ENCODE measurements at places on chromosomes 16 and 17.
A peak's percentile ranks its signal among the peaks of the same experiment; 100 is the strongest.

DNA sequence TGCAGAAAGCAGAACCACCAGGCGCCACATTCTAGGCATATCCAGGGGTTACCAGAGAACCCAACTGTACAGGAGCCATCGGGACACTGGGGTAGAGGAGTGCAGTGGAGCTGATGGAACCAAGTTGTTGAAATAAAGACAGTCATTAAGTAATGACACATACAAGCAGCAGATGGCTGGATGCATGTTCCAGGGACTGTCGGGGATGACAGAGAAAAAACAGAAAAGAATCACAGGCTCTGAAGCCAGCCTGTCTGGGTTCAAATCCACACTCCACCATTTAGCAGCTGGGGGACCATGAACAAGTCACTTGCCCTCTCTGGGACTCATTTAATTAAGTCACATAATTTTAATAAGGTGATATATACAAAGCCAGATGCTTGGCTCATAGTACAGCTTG lies 117.1 kb downstream of the ZNF423 start:
- no peak for DNase-seq

GRCh38 chr16:70601576-70602575 lies 44.5 kb upstream of the IL34 start:
- DNase-seq, result no peak

DNA sequence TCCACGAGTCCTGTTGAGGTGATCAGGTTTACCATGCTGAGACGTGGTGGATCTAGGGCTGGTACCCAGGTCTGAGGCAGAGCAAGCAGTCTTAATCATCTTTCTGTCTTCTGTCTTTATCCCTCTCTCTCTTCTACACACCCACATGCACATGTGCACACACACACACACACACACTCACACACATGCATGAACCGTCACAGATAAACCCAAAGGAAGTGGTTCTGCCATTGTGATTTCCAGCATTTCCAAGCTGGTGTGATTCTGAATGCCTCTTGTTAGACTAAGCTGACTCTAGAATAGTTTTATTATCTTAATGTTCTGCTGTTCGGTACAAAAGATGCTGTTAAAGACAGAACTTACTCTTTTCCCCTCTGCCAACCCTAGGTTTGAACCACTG lies 411.8 kb upstream of the SALL1 start:
- no peak for DNase-seq

DNA sequence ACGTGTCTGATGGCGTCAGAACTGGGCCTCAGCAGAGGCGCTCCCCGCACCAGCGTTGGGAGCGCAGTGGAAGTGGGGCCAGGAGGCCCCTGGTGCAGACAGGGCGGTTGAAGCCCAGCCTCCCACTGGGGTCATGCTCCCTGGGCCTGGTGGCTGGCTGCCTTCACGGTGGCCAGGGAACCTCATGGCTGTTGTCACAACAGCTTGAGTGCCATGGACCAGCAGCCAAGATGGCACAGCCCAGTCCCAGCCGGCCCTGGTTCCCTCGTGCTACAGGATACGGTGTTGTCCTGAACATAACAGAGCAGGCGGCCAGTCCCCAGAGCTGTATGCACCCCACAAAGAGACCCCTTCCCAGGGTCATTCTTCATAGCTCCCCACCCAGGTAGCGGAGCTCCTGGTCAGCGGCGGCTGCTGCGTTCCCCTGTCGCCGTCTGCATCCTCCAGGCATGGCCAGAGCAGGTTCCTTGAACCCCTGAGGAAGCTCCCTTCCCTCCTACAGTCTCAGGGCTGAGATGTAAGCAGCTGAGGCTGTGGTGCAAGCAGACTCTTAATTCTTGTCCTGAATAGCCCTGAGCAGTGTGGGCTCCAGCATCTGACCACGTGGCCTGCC lies 29.7 kb downstream of the NME3 start:
- no peak for DNase-seq

DNA sequence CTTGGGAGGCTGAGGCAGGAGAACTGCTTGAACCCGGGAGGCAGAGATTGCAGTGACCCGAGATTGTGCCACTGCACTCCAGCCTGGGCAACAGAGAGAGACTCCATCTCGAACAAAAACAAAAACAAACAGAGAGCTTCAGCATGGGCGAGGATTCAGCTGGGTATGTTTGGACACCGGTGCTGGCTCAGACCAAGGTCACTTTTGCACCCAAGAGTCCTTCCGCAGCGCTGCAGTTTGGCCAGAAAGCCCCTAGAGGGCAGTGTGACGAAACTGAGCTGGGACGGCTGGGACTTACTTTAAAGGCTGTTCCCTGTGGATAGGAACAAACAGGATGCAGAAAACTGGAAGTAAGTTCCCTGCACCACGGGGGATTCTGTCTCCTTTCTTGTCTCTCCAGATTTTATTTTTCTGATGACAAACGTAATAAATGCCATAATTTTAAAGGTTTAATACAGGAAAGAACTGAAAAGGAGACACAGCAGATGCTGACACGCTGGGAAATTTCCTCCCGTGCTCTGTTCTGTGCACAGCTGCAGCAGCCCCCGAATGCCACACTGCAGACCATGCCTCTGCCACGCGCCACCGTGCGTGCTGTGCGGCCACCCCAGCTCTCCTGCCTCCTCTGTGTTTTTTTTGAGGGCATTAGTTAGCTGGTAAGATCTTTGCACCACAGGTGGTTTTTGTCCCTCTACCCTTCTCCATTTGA lies 25.2 kb upstream of the USP36 start:
- DNase-seq, result no peak

DNA sequence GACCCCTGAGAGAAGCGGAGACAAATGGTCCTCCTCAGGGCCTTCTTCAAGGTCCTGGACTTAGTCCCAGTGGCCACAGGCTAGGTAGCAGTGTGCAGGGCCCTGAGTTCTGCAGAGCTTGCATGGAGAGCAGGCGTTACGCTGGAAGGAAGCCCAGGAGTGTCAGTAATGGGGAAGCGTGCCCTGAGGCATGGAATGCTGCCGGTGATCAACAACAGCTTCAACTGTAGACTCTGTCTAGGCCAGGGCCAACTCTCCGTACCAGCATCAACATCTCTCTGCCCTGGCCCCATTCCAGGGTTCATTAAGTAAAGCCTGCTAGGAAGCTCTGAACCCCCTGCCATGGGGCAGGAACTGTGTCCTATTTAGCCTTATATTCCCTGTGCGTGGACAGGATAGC lies 568 bp upstream of the TNK1 start:
- DNase-seq, result peak; percentile 48

DNA sequence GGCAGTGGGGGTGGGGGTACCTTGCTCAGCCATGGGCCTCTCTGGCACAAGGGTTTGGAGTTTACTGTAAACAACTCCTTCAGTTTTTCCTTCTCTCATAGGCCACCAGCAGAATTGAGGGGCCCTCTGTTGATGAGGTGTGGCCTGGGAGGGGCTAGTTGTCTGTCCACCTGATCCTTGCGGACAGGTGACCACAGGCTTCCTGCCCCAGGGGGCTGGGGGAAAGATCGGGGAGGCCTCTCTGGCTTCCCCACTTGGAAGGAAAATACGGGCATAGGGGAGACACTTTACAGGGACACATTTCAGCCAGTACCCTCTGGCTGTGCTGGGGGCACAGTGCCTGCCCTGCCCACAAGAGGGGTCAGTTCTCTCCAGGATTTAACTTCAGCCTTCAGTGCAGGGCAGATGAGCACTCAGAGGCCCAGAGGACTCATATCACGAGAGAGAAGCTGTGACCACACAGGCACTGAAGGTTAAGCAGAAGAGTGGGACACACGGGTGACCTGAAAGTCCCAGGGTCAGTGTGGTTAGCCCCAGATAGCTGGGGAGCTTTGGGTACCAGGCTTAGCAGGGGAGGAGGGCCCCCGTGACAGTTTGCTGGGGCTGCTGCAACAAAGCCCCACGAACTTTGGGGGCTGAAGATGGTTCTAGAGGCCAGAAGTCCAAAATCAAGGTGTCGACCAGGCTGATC lies 245.9 kb downstream of the SEC14L1 start:
- DNase-seq, result no peak

DNA sequence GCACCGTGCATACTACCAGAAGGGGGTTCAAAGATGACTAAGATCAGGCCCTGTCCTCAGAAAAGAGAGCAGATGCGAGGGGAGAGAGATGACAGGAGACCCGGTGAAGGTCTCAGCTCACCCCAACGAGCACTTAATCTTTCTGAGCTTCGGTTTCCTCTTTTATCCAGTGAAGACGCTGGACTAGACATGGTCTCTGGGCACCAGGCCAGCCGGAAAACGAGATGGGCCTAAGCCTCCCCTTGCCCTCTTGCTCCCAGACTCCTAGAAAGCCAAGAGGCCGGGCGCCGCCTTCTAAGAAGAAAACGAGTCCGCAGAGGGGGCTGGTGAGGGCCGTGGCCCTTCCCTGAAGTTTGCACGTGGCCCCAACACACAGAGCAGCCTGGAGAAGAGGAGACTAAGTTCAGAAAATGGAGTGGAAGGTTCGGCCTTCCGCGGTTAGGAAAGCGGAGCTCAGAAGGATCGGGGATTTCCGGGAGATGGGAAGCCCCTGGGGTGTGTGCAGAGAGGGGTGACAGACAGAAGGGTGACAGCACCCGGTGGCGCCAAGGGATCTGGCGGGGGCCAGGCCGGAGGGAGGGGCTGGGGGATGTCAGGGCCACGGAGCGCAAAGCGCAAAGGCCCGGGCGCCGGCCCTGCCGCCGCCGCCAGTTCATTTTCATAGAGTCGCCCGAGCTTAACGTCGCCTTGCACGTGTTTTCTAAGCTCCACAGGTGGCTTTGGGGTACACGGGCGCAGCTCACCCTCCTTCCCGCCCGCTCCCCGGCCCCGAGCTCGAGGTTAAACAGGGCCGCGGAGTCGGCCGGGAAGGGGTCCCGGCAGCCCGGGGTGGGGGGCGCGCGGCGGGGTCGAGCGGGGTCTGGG lies 42.1 kb upstream of the BHLHA9 start:
- DNase-seq, result no peak

DNA sequence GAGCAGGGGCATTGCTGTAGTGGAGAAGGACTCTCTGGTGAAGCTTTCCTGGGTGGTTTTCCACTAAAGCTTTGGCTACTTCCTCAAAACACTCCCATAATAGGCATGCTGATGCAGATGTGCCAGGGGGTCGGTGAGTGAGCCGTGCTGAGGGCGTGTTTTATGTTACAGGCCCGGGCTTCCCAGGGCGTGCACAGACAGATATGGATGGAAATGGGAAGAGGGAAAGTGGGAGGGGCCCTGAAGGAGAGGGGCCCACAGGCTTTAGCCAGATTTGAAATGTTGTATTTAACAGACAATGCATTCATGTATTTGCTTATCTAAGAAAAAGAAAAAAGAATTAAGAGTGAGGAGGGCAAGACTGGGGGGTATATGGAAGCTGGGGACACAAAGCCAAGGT lies 56.3 kb downstream of the IL21R start:
- DNase-seq, result no peak

GRCh38 chr17:42623732-42624596 lies 14.5 kb downstream of the TUBG1 start:
- no peak for DNase-seq

DNA sequence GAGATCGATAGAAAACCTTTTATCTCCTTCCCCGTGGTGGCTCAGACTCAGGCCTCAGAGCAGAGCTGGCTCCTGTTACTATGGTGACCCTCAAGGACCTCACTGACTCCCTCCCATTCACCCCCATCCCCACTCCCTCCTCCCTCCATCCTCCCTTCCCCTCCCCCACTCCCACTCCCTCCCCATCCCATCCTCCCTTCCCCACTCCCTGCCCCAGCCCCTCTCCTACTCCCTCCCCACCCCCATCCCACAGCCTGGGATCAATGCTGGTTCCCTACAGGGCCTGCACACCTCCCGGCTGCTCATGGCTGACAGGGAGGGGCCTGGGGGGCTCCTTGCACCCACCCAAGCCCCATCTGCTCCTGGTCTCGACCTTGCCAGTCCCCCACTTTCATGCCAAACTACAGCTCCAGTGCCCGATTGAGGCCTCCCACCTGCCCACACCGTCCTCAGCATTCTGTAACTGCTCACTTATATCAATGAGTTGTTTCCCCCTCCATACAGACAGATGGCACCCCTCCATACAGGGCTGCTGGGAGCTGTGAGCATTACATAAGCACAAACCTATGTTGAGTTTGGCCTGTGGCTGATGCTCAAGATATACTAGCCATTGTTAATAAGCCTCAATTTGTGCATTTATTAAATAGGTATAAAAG lies 11.6 kb upstream of the RAI1 start:
- no peak for DNase-seq

GRCh38 chr17:20267459-20267842 lies 199.9 kb downstream of the LGALS9B start:
- no peak for DNase-seq

- DNase-seq, result no peak
These were observed 22.9 kb downstream of the RDM1 start for GRCh38 chr17:35907691-35908090.

GRCh38 chr17:72134608-72135394 lies 14.0 kb downstream of the SOX9 start:
- DNase-seq, result no peak

DNA sequence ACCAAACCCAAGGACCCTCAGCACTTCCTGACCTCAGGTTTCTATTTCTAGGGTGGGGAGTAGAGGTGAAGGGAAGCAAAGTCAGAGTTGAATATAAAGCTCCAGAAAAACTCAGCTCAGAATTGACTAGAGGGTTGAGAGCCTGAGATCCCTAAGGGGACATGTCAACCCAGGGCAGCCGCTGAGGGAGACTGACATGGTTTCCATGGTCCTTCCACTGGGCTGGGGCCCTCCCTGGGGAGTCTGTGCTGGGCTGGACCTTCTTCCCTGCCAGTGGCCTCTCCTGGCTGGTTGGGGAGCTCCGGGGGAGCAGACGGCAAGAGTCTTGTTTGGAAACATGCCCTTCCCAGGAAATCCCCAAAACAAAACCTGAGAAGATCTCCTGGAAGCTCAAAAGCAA lies 121.3 kb downstream of the METRNL start:
- no peak for DNase-seq

DNA sequence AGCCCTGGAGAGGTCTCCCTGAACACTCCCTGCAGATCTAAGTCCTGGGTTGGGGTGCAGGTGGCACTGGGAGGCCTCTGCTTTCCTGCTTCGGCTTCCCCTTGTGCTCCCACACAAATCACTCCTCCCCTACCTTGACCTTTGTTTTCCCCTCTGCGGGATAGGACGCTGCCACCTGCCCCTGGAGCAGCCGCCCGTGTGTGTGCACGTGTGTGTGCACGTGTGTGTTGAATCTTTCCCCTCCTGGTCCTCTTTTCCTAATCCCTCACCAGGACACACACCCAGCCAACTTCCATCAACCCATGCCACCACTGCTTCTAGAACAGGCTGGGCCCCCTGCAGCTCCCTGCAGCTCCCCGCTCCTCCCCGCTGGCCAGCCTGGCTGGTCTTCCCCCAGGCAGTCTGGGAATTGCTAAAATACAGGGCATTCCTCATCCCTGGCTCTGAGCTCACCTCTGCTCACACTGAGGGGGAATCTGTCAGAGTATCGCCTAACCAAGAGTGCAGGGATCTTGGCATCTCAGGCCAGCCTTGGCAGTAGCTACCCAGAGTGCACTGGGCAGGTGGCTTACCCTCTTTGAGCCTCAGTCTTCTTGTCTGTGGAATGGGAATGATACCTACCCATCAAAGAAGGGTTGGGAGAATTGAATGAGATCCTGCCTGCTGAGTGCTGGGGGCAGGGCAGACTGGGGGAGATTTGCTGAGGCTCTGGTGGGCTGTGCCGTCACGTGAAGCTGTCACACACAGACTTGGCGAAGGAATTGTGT lies 198.5 kb downstream of the NTN1 start:
- no peak for DNase-seq
